Stimulated activated naive B cell treated with anti-CD40 and anti-IgM and Interleukin-4, amounts not matched to agents 10 μg/mL and 1 μg/mL and 100 μg/mL, for 72 hours (primary cell): ENCODE measurements at places on chromosomes 13 and 19.

- no peak overlapping the region for H3K4me3 ChIP-seq
- H3K36me3 ChIP-seq, result peaks cover 4% of the 10 kb centered on the region
- H3K27ac ChIP-seq, result no peak overlapping the region
- peaks cover 58% of the 10 kb centered on the region for H3K27me3 ChIP-seq
Measured at GRCh38 chr19:1680976-1681375, 28.6 kb upstream of the TCF3 start.

DNA sequence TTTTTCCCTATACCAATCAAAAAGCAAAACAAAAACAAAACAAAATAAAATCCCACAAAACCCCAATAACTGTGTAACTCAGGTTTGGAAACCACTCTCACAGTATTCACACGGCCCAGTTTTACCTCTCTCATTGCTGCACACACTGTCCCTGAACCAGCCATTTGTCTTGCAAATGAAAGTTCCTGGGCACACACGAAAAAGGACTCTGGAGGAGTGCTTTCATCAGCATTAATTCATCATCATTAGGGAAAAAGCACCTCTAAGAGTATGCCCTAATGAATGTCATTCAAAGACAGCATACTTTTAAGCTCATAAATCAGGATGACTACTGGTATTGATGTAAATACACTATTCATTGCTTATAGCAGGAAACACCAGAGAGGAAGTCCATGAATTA, 306.3 kb downstream of the DNAJC15 start:
- H3K4me1 ChIP-seq, result no peaks in the 10 kb centered on the region
- no peak overlapping the region for H3K27ac ChIP-seq
- DNase-seq, result no peak
- no peaks in the 10 kb centered on the region for H3K27me3 ChIP-seq
- no peaks in the 10 kb centered on the region for H3K36me3 ChIP-seq

- DNase-seq, result no peak
- peaks cover 47% of the 10 kb centered on the region for H3K4me1 ChIP-seq
- peaks cover 22% of the 10 kb centered on the region for H3K36me3 ChIP-seq
- H3K4me3 ChIP-seq, result peak overlapping the region; percentile 90
- H3K27me3 ChIP-seq, result no peaks in the 10 kb centered on the region
Measured at GRCh38 chr13:98576200-98576945, 534 bp downstream of the STK24 start.

DNA sequence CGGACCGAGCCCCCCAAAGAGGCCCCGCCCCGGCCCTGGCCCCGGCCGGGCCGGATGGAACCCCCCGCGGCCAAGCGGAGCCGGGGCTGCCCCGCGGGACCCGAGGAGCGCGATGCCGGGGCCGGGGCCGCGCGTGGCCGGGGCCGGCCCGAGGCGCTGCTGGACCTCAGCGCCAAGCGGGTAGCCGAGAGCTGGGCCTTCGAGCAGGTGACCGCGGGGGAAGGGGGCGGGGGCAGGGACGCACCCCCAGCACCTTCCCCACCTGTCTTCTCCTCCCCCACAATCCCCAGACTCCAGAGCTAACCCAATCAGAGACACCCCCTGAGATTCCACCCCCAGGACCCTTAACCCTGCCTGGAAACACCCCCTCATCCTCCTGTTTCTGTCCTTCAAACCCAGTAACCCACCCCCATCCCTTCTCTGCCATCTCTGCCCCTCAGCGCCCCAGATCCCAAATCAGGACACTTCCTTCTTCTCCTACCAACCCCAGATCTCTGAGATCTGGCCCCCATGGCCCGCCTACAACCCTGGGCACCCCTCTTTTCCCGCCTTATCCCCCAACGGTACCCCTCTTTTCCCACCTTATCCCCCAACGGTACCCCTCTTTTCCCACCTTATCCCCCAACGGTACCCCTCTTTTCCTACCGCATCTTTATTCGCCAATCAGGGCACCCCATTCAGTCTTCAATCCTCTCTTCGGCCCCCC, 505 bp downstream of the ZSWIM4 start:
- DNase-seq, result no peak
- H3K4me1 ChIP-seq, result peaks cover 41% of the 10 kb centered on the region
- no peaks in the 10 kb centered on the region for H3K27me3 ChIP-seq
- H3K4me3 ChIP-seq, result peak overlapping the region; percentile 93
- peak overlapping the region; percentile 85 for H3K27ac ChIP-seq

DNA sequence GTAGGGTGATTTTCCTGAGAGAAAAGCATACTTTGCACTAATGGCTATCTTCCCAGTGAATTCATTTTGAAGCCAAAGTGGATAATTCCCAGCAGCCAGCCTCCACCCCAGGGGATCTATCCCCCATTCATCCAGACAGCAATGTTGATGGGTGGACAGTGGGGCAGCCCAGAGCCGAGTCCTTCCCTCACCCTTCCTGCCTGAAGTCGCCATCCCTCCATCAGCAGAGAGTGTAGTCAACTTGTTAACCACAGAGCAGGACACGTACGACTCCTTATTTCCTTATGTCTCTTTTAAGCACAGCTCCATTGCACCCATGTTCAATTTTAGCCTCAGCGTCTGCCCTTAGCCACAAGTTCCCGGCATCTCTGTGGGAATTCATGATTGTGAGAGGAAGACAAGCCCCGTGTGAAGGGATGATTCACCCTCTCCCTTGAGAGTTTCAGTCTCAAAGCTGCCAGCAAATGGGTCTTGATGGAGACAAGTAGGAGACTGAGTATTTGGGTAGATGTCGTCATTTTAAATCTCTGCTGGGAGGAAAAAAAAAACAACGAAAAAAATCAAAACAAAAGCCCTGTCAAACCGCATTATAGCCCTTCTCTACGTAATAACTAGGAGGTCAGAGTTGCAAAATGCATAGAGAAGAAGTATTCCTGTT, 58.3 kb upstream of the MEDAG start:
- peaks cover 3% of the 10 kb centered on the region for H3K27me3 ChIP-seq
- H3K27ac ChIP-seq, result no peak overlapping the region
- peaks cover 12% of the 10 kb centered on the region for H3K4me1 ChIP-seq

- peaks cover 6% of the 10 kb centered on the region for H3K27me3 ChIP-seq
- no peak overlapping the region for H3K27ac ChIP-seq
- no peaks in the 10 kb centered on the region for H3K36me3 ChIP-seq
- DNase-seq, result no peak
Measured at GRCh38 chr13:20719783-20720182, 16.3 kb downstream of the IL17D start.

DNA sequence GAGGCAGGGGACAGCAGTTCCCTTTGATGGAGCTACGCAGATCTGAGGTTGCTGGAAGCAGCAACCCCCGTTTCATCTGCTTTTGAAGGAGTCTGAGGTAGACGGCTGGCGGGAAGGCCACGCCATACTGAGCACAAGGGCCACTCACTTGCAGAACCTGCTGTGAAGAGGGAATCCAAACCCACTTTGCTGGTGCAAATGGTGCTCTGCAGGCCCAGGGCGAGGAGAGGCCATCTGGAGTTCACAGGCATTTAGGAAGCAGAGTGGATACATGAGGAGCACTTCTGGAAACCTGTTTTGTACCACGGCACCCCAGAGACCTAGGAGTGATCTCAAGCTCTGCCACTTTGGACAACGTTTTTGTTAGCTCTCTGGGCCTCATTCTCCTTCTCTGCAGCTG, 227.8 kb downstream of the UQCRFS1 start:
- H3K4me1 ChIP-seq, result no peaks in the 10 kb centered on the region
- peaks cover 2% of the 10 kb centered on the region for H3K36me3 ChIP-seq
- H3K4me3 ChIP-seq, result no peak overlapping the region
- no peak overlapping the region for H3K27ac ChIP-seq

- H3K4me1 ChIP-seq, result peaks cover 10% of the 10 kb centered on the region
- H3K27me3 ChIP-seq, result peaks cover 22% of the 10 kb centered on the region
- no peak for DNase-seq
Measured at GRCh38 chr13:43132257-43132656, 108.9 kb downstream of the DNAJC15 start.

- peaks cover 5% of the 10 kb centered on the region for H3K4me1 ChIP-seq
- no peaks in the 10 kb centered on the region for H3K27me3 ChIP-seq
- DNase-seq, result no peak
- H3K27ac ChIP-seq, result no peak overlapping the region
Measured at GRCh38 chr13:71461892-71462291, 405.1 kb downstream of the DACH1 start.

GRCh38 chr19:39001041-39001440, 25.5 kb upstream of the FBXO17 start:
- no peaks in the 10 kb centered on the region for H3K4me1 ChIP-seq
- H3K36me3 ChIP-seq, result no peaks in the 10 kb centered on the region
- H3K27me3 ChIP-seq, result peaks cover 30% of the 10 kb centered on the region
- no peak overlapping the region for H3K4me3 ChIP-seq

DNA sequence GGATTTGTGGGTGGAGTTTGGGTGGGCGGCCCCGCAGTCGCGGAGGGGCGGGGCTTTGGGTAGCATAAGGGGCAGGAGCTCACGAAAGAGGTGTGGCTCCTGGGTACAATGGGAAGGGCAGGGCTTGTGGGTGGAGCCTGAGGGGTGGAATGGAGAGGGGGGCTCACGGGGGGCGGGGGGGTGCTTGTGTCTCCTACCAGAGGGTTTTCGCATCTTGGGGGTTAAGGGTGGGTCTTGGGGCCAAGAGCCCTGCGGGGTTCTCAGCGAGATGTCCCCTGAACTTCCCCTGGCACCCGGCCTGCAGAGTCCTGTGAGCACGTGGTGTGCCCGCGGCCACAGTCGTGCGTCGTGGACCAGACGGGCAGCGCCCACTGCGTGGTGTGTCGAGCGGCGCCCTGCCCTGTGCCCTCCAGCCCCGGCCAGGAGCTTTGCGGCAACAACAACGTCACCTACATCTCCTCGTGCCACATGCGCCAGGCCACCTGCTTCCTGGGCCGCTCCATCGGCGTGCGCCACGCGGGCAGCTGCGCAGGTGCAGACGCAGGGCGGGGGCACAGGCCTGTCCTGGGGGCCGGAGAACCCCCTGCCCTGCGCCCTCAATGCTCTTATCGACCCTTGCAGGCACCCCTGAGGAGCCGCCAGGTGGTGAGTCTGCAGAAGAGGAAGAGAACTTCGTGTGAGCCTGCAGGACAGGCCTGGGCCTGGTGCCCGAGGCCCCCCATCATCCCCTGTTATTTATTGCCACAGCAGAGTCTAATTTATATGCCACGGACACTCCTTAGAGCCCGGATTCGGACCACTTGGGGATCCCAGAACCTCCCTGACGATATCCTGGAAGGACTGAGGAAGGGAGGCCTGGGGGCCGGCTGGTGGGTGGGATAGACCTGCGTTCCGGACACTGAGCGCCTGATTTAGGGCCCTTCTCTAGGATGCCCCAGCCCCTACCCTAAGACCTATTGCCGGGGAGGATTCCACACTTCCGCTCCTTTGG, 5.1 kb downstream of the FSTL3 start:
- peak; percentile 40 for DNase-seq
- peak overlapping the region; percentile 97 for H3K27ac ChIP-seq
- no peaks in the 10 kb centered on the region for H3K27me3 ChIP-seq
- peaks cover 10% of the 10 kb centered on the region for H3K4me1 ChIP-seq
- peaks cover 1% of the 10 kb centered on the region for H3K36me3 ChIP-seq
- H3K4me3 ChIP-seq, result peak overlapping the region; percentile 90

GRCh38 chr19:29542776-29543175, 17.0 kb downstream of the VSTM2B start:
- H3K27ac ChIP-seq, result no peak overlapping the region
- no peak for DNase-seq
- H3K4me1 ChIP-seq, result no peaks in the 10 kb centered on the region
- no peaks in the 10 kb centered on the region for H3K36me3 ChIP-seq

- peaks cover 33% of the 10 kb centered on the region for H3K27me3 ChIP-seq
- peaks cover 6% of the 10 kb centered on the region for H3K36me3 ChIP-seq
- H3K4me1 ChIP-seq, result peaks cover 2% of the 10 kb centered on the region
Measured at GRCh38 chr19:38485541-38486285, 52.2 kb downstream of the RYR1 start.

- H3K4me3 ChIP-seq, result no peak overlapping the region
- H3K36me3 ChIP-seq, result no peaks in the 10 kb centered on the region
- H3K4me1 ChIP-seq, result no peaks in the 10 kb centered on the region
Measured at GRCh38 chr13:21897161-21897560, 226.3 kb downstream of the FGF9 start.

DNA sequence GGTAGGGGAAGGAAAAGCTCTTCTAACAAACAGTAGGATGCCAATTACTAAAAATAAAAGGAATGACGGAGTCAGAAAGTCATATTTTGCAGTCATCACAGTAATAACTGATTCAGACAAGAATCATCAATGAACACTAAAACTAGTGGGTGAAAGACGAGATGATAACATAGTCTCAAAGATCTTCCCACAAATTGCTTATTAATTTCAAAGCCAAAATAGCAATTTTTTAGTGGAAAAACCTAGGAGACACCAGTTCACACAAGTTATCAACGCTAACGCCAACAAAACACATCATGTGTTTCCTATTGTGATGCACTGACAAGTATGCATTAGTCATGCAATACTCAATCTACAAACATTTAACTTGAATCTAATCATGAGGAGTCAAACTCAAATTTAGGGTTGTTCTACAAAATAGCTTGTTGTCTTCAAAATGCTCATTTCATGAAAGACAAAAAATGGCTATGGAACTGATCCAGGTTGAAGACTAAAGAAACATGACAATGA, 18.6 kb downstream of the ZNF233 start:
- no peak overlapping the region for H3K27ac ChIP-seq
- no peak overlapping the region for H3K4me3 ChIP-seq
- H3K4me1 ChIP-seq, result no peaks in the 10 kb centered on the region
- H3K36me3 ChIP-seq, result peaks cover 78% of the 10 kb centered on the region
- no peaks in the 10 kb centered on the region for H3K27me3 ChIP-seq

DNA sequence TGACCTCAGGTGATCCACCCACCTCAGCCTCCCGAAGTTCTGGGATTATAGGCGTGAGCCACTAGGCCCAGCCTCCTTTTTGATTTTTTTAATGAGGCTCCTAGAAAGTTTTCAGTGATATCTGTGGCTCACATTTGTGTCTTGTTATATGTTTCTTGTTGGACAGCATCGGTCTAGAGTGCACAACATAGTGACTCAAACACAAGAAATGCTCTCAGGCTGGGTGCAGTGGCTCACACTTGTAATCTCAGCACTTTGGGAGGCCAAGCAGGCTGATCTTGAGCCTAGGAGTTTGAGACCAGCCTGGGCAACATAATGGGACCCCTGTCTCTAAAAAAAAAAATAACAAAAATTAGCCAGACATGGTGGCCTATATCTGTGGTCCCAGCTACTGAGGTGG, 8.2 kb downstream of the PHF11 start:
- no peaks in the 10 kb centered on the region for H3K27me3 ChIP-seq
- DNase-seq, result no peak
- no peak overlapping the region for H3K4me3 ChIP-seq
- H3K4me1 ChIP-seq, result peaks cover 17% of the 10 kb centered on the region

GRCh38 chr13:52983836-52984235, 44.8 kb upstream of the OLFM4 start:
- H3K4me1 ChIP-seq, result no peaks in the 10 kb centered on the region
- H3K4me3 ChIP-seq, result no peak overlapping the region
- no peak overlapping the region for H3K27ac ChIP-seq
- H3K27me3 ChIP-seq, result peaks cover 5% of the 10 kb centered on the region
- DNase-seq, result no peak

DNA sequence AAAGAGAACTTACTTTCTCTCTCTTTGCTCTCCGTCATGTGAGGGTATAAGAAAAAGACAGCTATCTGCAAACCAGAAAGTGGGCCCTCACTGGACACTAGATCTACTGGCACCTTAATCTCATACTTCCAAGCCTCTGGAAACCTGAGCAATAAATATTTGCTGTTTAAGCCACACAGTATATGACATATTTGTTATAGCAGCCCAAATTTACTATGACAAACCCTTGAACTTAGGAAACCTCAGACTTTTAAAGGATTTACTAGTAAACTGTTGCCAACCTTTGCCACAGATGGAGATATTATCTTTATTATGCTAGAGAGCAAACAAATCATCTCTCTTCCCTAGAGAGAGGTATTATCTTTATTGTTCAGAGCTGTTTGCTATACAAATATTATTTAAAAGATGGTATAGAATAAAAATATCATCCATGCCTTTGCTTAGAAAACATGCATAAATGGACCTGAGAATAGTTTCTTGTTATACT, 1446.1 kb downstream of the SLITRK1 start:
- no peak overlapping the region for H3K27ac ChIP-seq
- no peaks in the 10 kb centered on the region for H3K36me3 ChIP-seq

- no peaks in the 10 kb centered on the region for H3K36me3 ChIP-seq
- no peaks in the 10 kb centered on the region for H3K4me1 ChIP-seq
- no peak overlapping the region for H3K4me3 ChIP-seq
- H3K27ac ChIP-seq, result no peak overlapping the region
Measured at GRCh38 chr13:47337781-47338507, 441.1 kb upstream of the HTR2A start.
